ENCODE measurements at places on chromosomes 1 and 21.

DNA sequence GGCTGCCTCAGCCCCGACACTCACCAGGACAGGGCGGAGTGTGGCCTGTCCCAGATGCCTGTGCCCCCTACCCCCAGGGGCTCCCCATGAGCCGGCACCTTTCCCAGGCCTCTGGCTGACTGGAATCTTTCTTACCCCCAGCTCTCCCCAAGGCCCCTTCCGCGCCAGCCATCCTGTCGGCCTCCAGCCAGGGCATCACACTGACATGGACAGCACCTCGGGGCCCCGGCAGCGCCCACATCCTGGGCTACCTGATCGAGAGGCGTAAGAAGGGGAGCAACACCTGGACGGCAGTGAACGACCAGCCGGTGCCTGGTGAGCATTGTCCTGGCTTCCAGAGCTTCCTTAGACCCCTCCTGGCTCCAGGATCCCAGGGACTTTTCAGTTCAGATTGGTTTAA is 26.5 kb downstream of the IGFN1 start:
- DNase-seq: no peak

DNA sequence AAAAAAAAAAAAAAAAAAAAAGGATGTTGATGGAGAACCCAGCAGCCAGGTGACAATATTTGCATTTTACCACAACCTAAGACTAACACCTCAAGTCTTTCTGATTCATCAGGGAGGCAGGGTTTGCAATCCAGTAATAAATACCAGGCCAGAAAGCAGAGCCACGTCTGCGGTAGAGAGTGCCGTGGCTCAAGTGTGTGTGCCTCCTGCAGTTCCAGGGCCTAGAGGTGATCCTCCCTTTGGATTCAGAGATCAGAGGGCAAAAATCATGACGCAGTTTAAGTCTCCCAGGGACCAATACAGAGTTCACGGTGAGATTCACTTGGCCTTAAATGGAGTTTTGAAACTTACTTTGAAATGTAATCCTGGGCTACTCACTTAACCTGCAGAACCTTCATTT is 34.9 kb downstream of the TMCO4 start:
- no peak for DNase-seq

GRCh38 chr1:55631509-55631908 is 416.3 kb upstream of the USP24 start:
- DNase-seq: no peak

DNA sequence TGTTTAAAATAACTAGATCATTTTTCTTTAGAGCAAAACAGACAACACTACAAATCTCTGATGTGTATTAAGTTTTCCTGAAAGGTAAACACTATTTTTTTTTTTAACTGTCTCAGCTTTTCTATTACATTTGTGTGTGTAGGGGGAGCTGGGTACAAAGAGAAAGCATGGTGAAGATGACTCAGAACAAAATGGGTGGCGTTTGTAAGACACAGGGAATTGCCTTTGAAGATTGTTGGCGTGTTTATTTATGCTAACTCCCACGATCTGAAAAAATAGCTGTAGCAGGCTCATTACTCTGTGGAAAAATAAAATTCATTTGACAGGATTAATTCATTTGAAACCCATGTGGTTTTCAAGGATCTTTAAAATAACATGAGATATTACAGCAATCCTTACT is 285.1 kb downstream of the RYR2 start:
- no peak for DNase-seq

- DNase-seq: no peak
These were observed at the start of gene CYP4X1 for GRCh38 chr1:47023268-47024140. TSS of gene CYP4X1 (plus strand) at chr1:47023669. CDS start at chr1:47023818, 149 bp downstream.

- no peak for DNase-seq
These were observed 36.9 kb upstream of the POU3F1 start for GRCh38 chr1:38083541-38083940.

DNA sequence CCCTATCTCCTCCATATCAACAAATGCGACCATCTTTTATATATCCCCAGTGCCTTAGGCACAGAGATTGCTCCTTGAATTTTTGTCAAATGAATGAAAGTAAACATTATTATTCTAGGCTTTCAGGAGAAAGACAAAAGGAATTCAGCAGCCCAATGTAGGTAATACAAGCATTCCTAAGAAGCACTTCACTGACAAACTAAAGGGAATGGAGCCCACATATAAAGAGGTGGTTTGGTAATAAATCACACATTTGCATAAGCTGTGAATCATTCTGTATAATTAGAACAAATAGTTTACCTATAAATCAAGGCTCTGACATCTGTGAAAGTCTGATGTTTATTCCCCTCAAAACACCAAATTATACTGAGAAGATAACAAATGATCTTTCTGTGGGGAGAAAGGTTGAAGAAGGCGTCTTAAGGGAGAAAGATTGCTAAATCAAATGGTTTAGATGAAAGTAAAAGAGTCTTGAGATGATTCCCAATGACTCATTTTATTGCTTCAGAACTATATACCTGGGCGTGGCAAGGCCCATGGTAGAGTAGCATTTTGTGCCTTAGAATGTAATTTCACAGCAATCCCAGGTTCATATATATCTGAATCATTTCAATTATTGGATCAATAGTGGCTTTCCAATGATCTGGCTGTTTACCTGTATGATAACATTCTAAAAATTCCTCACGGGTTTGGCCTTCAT is 558.1 kb downstream of the AGBL4 start:
- DNase-seq: no peak
